Fibroblast of skin of back (primary cell): ENCODE measurements at places on chromosomes 6 and 20.
A peak's percentile ranks its signal among the peaks of the same experiment; 100 is the strongest.

GRCh38 chr20:34798871-34799270 is 26.6 kb downstream of the NCOA6 start:
- DNase-seq = no peak

- no peak for DNase-seq
Measured at GRCh38 chr20:22371843-22372242, 212.5 kb downstream of the FOXA2 start.

- DNase-seq = peak; percentile 15
Measured at GRCh38 chr6:52362443-52363227, 684 bp downstream of the PAQR8 start.

- DNase-seq = no peak
Measured at GRCh38 chr20:19056909-19057308, 155.5 kb upstream of the SLC24A3 start.

DNA sequence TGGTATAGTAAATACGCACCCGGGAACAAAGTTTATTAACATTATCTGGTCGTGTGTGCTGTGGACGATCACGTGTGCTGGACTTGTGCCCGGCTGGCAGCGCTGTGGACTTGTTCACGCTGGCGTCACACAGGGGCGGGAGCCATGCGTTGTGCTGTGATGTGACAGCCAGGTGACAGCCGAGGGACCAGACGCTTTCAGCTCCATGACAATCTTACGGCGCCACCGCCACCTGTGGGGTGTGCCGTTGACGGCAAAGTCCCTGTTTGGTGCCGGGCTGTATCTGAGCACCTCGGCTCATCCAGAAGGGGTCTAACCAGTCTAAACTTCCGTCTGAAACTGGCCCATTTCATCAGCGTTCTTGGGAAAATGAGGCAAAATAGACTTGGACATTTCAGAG is 25.2 kb downstream of the DLL1 start:
- no peak for DNase-seq

- DNase-seq = no peak
Measured at GRCh38 chr6:13838616-13839015, 24.3 kb upstream of the MCUR1 start.

- DNase-seq = no peak
Measured at GRCh38 chr20:23133560-23133998, 47.5 kb upstream of the CD93 start.

- no peak for DNase-seq
Measured at GRCh38 chr6:66866801-66867200, 1159.8 kb upstream of the EYS start.

- DNase-seq = no peak
Measured at GRCh38 chr6:10521104-10521808, at the start of gene GCNT2. Gene GCNT2 (plus strand): TSS chr6:10521351. CDS start chr6:10528912, 7,561 bp downstream.

DNA sequence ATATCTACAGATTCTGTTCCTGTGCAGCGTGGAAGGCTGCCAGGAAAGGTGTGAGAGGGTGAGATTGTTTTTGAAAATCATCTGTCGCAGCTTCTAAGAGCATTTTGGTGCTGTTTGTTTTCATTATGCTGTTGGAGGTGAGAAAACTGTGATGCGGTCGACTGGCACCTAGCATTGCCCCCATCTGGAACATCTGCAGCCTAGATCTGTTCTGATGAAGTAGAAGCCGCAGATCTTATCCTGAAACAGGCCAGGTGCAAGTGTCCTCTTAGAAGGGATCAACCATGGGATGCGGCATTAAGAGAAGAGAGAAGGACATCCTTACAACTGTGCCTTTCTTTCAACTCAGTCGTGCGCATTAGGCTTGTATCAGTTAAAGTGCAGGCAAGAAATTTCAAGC is 167.3 kb downstream of the CDH26 start:
- no peak for DNase-seq

DNA sequence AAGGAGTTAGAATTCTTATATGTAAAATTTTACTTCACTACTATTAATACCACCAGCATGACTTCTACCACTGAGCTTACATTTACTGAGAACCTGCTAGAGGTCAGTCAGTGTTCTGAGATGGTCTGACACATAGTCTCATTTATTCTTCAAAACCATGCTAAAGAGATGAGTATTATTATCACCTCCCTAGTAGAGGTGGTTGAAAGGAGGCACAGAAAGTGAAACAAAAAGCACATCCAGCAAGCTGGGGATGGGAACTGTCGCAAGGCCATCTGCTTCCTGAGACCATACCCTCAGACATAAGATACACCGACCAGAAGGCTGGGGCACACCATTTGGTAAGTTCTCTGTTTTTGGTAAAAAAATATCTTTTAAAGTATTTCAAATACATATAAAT is 137.7 kb downstream of the INSM1 start:
- no peak for DNase-seq

- no peak for DNase-seq
Measured at GRCh38 chr6:140283197-140283596, 908.7 kb upstream of the CITED2 start.

- no peak for DNase-seq
Measured at GRCh38 chr20:50284811-50285375, 94.3 kb downstream of the CEBPB start.

GRCh38 chr20:49867453-49868215 is 47.7 kb downstream of the SPATA2 start:
- no peak for DNase-seq

GRCh38 chr6:42403421-42403820 is 48.3 kb downstream of the TRERF1 start:
- no peak for DNase-seq

- no peak for DNase-seq
Measured at GRCh38 chr6:129014302-129014701, 131.4 kb downstream of the LAMA2 start.

DNA sequence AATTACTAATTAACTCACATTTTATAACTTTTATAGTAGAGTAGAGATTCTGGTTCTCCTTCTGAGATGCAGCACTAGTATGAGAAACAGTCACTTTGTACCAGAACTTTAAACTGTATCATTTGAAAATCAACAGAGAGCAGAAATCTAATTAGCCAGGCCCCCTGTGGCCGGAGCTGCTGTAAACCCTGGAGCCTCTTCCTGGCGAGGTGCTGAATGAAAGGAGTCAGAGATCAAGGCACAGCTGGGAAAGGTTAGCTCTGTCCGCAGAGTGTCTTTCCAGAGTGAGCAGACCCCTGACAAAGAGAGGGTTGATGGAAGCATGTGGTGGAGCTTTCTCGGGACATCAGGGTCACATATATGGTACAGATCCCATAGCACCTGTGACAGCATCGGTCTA is 703.8 kb downstream of the RFPL4B start:
- no peak for DNase-seq

- peak; percentile 59 for DNase-seq
Measured at GRCh38 chr6:44177691-44178423, 19.2 kb downstream of the CAPN11 start.

DNA sequence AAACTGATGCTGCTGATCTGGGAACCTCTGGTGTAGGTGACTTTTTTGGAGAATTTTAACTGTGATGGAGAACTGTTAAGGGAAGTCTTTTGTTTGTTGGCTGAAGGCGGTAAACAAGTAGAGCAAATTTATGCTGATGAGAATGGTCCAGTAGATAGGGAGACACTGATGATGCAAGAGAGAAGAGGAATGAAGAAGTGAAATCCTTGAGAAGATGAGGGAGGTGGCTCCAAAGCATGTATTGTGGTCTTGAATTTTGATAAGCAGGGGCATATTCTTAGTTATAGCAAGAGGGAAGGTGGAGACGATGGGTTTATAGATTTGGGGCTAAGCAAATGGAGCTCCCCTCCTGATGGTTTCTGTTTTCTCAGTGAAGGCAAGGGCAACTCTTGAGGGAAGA is 22.0 kb downstream of the MAPK14 start:
- no peak for DNase-seq
